Small intestine (tissue), 16 donors: ENCODE measurements at places on chromosomes 16 and 17. TPM values are rescaled to one million over a fixed set of nuclear protein-coding genes. Genes with fewer than 3 reads are reported as not detected.

GRCh38 chr16:65583498-65583897 lies 461.6 kb upstream of the CDH11 start:
- DNase-seq: no peak
- no peaks in the 10 kb centered on the region for H3K4me1 ChIP-seq
- H3K27ac ChIP-seq: no peak overlapping the region
- no peaks in the 10 kb centered on the region for H3K27me3 ChIP-seq
- no peak overlapping the region for H3K4me3 ChIP-seq
- no peaks in the 10 kb centered on the region for H3K36me3 ChIP-seq

DNA sequence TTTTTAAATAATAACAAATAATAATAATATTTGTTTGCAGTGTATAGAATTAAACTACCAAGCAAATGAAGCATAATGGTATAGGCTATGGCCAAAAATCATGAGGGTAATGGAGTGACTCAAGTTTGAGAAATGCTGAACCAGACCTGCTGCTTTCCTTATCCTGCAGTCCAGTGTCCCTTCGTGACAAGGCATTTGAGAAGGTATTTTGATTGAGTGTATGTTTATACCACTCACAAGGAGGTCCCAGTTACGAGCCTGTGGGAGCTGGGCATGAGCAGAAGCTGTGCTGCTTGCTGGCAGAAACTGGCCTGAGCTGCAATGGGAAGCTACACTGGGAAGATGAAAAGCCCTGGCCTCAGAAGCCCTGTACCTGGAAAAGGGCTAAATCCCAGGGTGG lies 50.3 kb downstream of the GNAO1 start:
- DNase-seq: no peak
- no peaks in the 10 kb centered on the region for H3K27me3 ChIP-seq
- no peaks in the 10 kb centered on the region for H3K4me1 ChIP-seq
- no peak overlapping the region for H3K4me3 ChIP-seq
- H3K27ac ChIP-seq: no peak overlapping the region

NPIPA5 gene
- 17.4 TPM for polyA plus RNA-seq

DNA sequence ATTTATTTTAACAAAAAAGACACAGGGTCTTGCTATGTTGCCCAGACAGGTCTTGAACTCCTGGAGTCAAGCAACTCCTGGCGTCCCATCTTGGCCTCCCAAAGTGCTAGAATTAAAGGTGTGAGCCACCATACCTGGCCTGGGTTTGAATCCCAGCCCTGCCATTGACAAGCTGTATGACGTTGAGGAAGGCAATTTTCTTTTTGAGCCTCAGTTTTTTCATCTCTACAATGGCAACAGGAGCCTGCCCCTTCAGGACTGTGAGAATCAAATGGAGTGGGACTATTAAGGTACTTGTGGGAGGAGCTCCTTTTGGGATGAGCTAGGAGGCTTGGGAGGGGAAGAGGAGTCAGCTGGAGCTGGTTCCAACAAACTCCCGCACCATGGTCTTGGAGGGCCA lies 6.2 kb downstream of the RARA start:
- no peak for DNase-seq
- H3K4me3 ChIP-seq: no peak overlapping the region
- H3K27me3 ChIP-seq: no peaks in the 10 kb centered on the region

GRCh38 chr16:68417711-68418301 lies 30.5 kb downstream of the SMPD3 start:
- DNase-seq: peak; percentile 93
- no peak overlapping the region for H3K4me3 ChIP-seq
- peak overlapping the region; percentile 75 for H3K27ac ChIP-seq
- no peaks in the 10 kb centered on the region for H3K27me3 ChIP-seq
- H3K4me1 ChIP-seq: peaks cover 9% of the 10 kb centered on the region

GRCh38 chr17:43701318-43701743 lies 39.6 kb upstream of the MEOX1 start:
- H3K27ac ChIP-seq: no peak overlapping the region
- H3K27me3 ChIP-seq: no peaks in the 10 kb centered on the region
- H3K4me3 ChIP-seq: no peak overlapping the region
- no peaks in the 10 kb centered on the region for H3K36me3 ChIP-seq
- H3K4me1 ChIP-seq: no peaks in the 10 kb centered on the region

DNA sequence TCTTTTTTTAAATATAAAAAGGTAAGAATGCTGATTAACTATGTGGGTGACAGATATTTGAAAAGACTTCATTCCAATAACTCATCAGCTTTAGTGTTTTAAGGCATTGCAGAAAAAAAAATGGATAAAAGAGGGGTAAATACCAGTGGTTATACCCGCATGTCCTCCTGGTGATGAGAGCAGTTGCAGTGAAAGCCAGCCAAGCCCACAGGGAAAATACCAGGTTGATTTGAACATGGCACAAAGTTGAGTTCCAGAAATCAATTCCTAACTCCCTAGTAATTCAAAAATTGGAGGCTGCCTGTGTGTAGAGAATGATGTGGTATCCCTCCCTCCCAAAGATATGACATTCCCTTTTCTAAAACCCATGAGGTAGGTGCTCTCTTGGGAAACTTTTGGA lies 453.2 kb upstream of the SOX9 start:
- no peak overlapping the region for H3K4me3 ChIP-seq
- no peaks in the 10 kb centered on the region for H3K27me3 ChIP-seq
- no peak overlapping the region for H3K27ac ChIP-seq
- no peaks in the 10 kb centered on the region for H3K4me1 ChIP-seq
- H3K36me3 ChIP-seq: no peaks in the 10 kb centered on the region

CDH8 gene
- polyA plus RNA-seq: 1.1 TPM

GRCh38 chr16:14106457-14106856 lies 35.3 kb downstream of the MRTFB start:
- no peak overlapping the region for H3K4me3 ChIP-seq
- H3K27ac ChIP-seq: no peak overlapping the region
- H3K4me1 ChIP-seq: peaks cover 14% of the 10 kb centered on the region

DNA sequence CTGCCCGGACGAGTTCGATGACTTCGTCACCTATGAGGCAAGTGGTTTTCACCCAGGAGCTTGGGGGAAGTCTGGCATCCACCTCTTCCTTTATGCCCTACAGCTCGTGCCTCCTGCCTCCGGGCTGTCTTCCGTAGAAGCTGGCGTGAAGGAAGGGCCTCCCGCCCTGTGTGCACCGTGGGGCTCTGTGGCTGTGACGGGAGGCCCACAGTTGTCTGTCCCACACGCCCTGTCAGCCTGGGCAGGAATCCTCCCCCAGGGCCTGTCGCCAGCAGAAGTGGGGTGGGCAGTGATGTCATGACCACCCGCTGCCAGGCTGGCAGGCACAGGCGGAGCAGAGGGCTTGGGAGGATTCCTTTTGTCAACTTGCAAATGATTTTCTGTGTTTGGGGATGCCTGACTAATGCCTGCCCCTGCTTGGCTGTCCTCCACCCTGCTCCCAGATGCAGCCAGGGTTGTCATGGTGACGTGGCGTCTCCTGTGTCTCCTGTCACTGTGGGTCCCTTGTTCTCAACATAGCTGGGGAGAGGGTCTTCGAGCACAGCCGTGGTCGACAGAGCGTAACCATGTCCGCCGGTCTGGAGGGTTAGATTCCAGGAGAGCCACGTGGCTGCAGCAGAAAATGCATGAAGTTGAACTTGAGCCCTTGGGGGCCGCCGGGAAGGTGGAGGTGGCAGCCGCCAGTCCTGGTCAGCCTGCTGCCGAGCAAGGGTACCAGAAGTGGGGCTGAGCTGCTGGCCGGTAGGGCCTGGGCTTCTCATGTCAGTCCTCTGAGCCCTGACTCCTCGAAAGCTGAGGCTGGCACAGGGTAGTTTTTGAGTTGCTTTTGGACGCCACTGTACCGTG lies 46.1 kb downstream of the RAB11FIP3 start:
- H3K27me3 ChIP-seq: no peaks in the 10 kb centered on the region
- no peaks in the 10 kb centered on the region for H3K36me3 ChIP-seq
- H3K4me3 ChIP-seq: no peak overlapping the region
- H3K4me1 ChIP-seq: no peaks in the 10 kb centered on the region
- no peak overlapping the region for H3K27ac ChIP-seq
- no peak for DNase-seq

DNA sequence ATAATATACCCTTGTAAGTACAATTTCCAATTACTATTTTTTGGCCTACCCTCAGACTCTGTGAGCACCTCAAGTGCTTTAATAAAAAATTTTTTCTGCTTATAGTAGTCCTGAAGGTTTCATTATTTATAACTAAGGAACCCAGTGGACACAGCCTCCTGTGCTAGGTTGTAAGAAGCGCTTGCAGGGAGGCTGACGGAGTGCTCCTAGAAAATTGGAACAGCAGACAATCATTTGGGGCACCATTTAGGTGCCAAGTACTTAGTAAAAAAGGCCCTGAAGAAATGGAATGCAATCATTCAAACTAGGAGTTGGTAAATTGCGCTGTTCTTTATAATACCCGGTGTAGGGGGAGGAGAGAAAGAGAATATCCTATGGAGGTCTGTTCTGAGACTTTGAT lies 19.8 kb downstream of the CA10 start:
- no peaks in the 10 kb centered on the region for H3K36me3 ChIP-seq
- DNase-seq: no peak
- no peak overlapping the region for H3K4me3 ChIP-seq
- H3K27ac ChIP-seq: no peak overlapping the region
- no peaks in the 10 kb centered on the region for H3K27me3 ChIP-seq
- H3K4me1 ChIP-seq: no peaks in the 10 kb centered on the region

HOXB1 gene
- not detected for polyA plus RNA-seq

DNA sequence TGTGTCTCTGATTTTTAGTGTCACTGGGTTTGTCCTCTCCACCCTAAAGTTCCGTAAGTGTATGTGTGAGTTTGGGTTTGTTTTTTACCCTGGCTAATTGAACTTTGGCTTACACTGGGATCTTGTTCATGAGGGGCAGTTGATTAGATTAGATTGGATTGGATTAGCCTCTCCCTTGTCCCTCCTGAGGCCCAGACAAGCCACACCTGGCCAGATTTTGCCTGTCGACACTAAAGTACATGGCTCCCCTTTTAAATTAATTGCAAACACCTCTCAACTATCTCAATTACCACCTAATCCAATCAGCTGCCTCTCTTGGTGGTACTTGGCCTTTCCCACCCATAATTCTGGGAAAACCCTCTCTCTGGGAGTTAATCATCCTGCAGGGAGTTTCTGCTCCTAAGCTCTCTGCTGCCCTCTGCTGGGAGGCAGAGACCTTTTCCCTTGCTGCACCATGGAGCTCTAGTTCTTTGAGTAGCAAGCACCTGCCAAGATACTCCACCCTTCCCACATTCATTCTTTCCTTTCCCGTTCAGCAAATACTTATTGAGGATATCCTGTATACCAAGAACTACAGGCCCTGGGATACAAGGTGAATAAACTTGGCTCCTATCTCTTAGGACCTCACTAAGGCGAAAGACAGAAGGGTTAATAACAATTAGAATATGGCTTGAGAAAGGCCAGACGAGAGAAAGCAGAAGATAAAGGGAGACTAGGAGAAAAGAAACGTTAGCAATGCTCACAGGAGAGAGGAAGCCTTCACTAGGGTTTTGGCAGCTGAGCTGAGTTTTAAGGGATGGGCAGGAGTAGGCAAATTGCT lies 60.0 kb upstream of the MPHOSPH6 start:
- H3K4me3 ChIP-seq: no peak overlapping the region
- H3K27me3 ChIP-seq: no peaks in the 10 kb centered on the region
- peak; percentile 84 for DNase-seq

GRCh38 chr17:80270836-80271235 lies 10.2 kb downstream of the RNF213 start:
- H3K4me3 ChIP-seq: no peak overlapping the region
- peaks cover under 1% of the 10 kb centered on the region for H3K4me1 ChIP-seq
- DNase-seq: no peak
- peaks cover 64% of the 10 kb centered on the region for H3K36me3 ChIP-seq
- no peaks in the 10 kb centered on the region for H3K27me3 ChIP-seq

- peak; percentile 11 for DNase-seq
- no peaks in the 10 kb centered on the region for H3K4me1 ChIP-seq
- H3K27ac ChIP-seq: no peak overlapping the region
- no peaks in the 10 kb centered on the region for H3K27me3 ChIP-seq
These were observed 38.1 kb downstream of the GPT2 start for GRCh38 chr16:46922239-46922638.

AGRP gene
- not detected for polyA plus RNA-seq

DNAAF1 gene
- 2.0 TPM for polyA plus RNA-seq

RABEP2 gene
- 55.7 TPM for polyA plus RNA-seq

DNA sequence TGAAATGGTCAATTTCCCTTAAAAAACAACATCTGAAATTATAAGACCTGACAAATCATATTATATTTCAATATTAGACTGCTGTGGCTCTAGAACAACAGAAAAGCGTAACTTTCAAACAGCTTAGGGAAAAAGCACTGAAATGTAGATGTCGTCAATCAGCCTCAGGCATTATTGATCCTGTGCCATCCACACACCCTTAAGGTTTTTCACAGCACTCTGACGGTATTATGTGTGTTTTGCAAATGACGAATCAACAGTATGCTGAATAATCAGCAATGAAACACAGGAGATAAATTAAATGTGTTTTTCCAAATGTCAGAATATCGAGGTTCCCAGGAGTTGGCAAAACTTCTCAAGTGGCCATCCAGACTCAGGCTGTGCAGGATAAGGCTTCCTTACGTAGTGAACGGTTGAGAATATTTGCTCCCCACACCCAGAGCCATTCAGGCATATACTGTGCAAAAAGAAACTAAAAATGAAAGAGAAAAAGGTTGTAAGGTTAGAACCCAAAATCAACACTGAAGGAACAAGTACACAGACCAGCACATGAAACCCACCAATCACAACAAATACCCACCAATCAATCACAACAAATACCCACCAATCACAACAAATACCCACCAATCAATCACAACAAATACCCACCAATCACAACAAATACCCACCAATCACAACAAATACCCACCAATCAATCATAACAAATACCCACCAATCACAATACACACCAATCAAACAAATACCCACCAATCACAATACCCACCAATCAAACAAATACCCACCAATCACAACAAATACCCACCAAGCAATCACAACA lies 7.7 kb upstream of the MBTPS1 start:
- no peak overlapping the region for H3K4me3 ChIP-seq
- H3K27me3 ChIP-seq: no peaks in the 10 kb centered on the region
- no peak overlapping the region for H3K27ac ChIP-seq

KRT40 gene
- polyA plus RNA-seq: 0.10 TPM

- H3K27me3 ChIP-seq: no peaks in the 10 kb centered on the region
- peaks cover 10% of the 10 kb centered on the region for H3K36me3 ChIP-seq
- H3K4me1 ChIP-seq: no peaks in the 10 kb centered on the region
- DNase-seq: no peak
- H3K27ac ChIP-seq: no peak overlapping the region
- H3K4me3 ChIP-seq: no peak overlapping the region
These were observed 148.4 kb downstream of the SLC39A11 start for GRCh38 chr17:72943826-72944689.
